ENCODE measurements at places on chromosomes 12 and 14.

DNA sequence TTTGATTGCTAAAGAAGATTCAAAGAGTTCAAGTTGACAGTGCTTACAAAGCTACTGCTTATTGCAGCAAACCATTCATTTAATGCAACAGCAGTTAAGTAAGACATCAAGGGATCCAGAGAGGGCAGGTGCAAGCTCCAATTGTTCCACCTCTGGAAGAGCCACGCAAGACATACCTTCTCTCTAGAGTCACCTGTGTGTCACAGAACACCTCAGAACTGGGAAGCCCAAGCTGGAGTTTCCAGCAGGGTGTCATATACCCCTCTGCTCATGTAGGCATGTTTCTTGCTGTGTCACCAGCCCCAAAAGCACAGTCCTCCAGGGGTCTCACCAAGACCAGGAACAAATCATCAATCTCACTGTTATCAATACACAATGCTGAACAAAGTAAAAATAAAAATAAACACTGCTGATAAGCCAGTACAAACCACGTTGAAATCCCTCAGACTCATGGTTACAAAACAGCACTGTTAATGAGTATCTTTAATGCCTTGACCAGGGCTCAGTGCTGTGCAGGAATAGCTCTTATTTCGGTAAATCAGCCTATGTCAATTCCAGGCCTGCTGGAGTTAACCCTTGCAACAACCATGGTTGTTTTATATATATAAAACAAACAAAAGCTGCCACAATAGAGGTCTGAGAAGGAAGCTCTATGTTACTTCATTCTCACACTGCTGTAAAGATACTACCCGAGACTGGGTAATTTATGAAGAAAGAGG lies 37.4 kb upstream of the BATF start:
- no peak for DNase-seq

DNA sequence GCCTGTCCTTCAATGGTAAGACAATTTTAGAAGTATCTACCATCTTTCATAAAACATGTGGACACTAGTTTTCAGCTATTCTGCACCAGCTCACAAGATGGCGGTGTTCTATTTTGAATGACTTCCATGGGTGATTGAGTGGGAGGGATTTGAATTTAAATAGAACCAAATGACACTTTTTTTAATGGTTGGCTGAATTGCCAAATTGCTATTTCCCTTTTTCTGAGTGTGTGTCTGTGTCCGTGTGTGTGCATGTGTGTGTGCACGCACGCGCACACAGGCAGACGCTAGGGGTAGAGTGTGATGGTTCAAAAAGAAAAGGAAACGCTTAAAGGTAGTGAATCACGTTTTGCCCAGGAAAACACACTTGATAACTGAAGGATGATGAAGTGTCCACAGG lies 362.6 kb downstream of the DAD1 start:
- DNase-seq, result no peak

GRCh38 chr14:75379246-75379929 lies 48.4 kb upstream of the JDP2 start:
- no peak for DNase-seq

- no peak for DNase-seq
Observed at GRCh38 chr12:124240493-124240892, 54.4 kb upstream of the RFLNA start.

GRCh38 chr14:57061009-57061711 lies 207.5 kb downstream of the EXOC5 start:
- DNase-seq, result no peak

DNA sequence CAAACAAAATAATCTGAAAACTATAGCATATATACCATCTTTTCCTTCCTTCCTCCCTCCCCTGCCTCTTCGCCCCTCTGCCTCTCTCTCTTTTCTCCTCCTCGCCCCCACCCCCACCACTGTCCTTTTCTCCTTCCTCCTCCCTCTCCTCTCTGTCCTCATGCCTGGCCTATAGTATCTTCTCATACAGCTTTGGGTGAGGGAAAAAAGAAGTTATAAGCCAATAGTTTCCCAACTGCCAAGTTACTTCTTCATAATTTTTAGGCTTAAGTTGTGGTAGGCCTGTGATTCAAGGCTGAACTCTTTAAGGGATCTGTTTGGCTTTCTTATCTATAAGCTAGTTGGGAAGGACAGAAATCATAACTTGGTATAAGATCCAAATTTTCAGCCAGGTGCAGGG lies 9.1 kb downstream of the TMED10 start:
- no peak for DNase-seq

GRCh38 chr14:63051301-63051700 lies 6.0 kb upstream of the KCNH5 start:
- no peak for DNase-seq

DNA sequence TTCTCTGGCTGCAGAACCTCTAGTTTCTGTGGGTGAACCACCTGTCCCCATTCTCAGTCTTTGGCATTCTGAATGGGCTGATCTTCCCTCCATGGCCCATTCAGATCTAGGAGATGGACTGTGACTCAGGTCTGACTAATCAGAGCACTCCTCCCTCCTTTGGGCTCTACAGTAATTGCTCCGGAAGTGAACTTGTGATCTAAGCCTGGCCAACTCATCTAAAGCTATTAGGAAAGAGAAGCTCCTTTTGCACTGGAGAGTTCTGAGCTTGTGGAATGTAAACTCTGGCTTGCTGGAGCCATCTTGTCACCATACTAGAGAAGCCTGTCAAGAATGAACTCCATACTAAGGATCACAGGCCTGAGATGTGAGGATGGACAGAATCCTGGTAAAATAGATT lies 168.2 kb downstream of the SUDS3 start:
- DNase-seq, result no peak

DNA sequence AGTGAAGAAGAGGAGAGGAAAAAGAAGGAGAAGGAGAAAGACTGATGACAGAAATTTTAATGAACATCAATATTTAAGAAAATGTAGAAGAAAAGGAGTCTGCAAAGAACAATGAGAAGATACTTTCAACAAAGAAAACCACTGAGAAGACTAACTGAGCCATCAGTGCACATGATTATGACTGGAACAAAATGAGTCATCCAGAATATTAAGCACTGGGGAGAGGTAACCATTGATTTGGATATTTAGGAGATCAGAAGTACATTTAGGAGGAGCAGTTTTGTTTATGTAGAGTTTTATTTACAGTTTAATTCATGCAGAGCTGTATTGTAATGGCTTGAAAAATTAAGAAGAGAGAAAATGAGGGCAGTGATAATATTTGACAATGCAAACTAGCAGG lies 159.1 kb downstream of the C12orf50 start:
- no peak for DNase-seq

- DNase-seq, result no peak
Observed at GRCh38 chr14:56046546-56046945, 71.7 kb upstream of the PELI2 start.

GRCh38 chr12:78799649-78800048 lies 64.9 kb upstream of the SYT1 start:
- DNase-seq, result no peak

DNA sequence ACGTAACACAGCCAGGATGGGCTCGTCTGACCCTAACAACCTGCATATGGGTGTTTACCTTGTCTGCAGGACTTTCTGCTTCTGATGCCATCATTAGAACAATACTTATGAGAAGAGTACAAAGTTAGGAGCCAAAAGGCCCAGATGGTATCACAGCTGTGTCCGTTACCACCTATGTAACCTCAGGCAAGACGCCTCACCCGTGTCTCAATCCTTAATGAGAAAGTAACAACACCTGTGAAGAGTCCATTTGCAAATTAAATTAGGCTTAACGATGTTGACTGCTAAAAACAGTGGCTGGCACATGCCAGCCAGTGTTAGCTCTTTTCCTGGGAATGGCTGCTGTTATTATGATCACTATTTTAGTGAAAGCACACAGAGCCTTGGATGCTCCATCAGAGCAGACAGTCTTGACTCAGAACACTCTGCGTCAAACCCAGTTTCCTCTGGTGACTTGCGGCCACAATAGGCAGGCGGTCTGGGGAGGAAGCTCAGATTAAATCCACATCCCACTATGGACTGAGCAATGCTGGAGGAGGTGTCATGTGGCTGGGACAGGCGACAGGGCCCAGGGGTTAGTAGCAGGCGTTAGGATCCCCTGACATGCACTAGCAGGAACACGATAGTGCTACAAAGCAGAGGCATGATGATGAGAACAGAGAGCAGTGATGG lies 125.3 kb downstream of the SLC15A4 start:
- DNase-seq, result no peak

GRCh38 chr14:66177935-66178334 lies 308.2 kb upstream of the CCDC196 start:
- DNase-seq, result no peak

- no peak for DNase-seq
Observed at GRCh38 chr14:54348001-54348611, 48.7 kb upstream of the CDKN3 start.

DNA sequence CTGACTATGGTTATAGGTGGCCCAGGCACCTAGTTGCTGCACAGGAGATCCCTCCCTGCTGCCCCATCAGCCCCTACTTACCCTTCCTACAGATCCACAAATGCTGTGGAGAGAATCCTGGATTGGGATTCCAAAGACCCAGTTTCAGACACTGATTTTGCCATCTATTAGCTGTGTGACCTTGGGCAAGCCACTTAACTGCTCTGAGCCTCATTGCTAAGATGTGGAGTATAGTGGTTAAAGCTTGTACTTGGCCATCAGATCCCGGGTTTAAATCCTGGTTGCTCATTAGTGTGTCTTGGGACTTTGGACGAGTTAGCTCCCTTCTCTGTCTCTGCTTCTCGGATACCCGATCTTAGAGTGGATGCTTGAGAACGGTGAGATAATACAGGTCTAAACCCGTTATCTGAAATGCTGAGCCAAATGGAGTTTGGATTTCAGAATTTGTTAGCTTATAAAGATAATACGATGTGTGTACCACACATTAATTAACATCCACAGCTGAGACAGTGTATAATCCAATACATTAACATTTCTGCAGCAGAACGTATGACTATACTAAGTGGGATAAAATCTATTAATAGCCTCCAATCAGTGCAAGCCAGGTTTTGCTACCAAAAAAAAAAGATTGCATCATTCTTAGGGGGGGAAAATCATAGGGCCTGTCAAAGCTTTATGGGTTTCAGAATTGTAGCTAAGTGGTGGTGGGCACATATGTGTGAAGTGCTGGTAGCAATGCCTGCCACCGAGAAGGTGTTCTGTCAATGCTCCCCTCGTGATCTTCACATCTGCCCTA lies 16.0 kb downstream of the PROX2 start:
- no peak for DNase-seq

DNA sequence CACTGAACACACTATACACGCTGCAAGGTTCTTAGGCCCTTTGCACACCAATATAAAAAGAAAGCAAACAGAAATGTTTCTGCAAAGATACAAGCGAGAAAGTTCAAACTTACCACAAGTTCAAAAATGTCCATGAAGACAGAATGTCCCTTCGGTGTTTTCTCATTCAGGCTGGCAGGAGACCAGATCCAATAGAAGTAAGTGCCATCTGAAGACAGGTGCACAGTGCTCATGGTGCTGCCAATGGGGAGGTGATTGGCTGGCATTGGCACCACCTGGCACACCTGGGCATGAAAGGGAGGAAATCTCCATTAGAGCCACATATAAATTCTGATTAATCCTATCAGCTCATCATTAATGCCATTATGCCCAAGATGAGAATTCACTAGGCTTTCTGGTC lies 76.3 kb downstream of the HECTD4 start:
- DNase-seq, result no peak

DNA sequence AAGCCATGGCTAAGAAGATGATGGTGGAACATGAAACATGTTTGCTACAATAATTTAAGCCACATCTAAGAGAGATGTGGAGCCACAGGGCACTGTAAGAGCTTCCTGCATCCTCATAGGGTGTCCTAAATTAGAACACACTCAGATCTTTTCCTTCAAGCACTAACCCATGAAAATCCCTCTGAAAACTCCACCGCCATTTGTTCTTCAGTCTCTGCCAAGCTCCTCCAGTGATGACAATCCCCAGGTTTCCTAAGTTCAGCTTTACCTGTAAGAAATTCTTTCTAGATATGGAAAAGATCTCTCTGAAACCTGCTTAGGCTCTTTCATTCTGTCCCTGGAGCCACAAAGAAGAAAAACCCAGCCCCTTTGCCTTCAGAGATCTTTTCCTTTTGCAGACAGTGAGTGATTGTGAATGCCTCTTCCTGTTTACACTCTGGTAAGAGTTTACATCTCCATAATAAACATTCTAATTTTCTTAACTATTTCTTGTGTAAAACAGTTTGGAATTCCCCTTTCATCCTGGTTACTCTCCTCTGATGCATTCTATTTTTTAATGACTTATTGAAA lies 907.2 kb downstream of the VRK1 start:
- DNase-seq, result no peak

DNA sequence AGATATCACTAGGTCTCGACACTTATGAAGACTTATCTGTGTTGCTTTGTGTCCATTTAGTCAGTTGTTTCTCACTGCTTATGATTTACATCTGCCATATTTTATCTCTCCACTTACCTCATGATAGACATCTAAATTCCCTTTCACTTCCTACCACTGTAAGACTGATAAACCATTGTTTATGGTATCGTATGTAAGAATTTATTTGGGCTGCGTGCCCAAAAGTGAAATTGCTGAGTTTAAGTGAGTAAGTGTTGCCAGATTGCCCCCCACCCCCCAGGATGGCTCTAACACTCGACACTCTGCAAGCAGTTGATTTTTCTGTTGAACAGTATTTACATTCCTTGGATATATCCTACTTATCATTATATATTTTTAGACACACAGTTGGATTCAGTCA lies 69.9 kb upstream of the MON2 start:
- DNase-seq, result no peak

DNA sequence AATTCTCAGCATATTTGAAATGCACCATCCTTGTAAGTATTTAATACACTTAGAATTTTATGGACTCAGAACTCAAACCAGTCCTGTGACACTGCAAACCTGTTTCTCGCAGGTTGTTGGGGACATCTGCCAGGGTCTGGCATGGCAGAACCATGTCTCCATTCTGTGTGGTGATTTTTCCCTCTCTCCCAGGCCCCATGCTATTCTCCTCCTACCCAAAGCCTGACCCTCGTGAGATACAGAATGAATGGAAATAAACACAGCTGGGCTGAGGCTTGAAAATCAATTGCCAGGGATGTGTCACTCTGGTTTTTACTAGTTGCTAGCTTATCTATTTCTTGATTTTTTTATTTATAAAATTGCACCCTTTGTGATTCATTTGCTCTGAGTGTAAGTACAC lies 19.8 kb downstream of the TPH2 start:
- DNase-seq, result no peak

DNA sequence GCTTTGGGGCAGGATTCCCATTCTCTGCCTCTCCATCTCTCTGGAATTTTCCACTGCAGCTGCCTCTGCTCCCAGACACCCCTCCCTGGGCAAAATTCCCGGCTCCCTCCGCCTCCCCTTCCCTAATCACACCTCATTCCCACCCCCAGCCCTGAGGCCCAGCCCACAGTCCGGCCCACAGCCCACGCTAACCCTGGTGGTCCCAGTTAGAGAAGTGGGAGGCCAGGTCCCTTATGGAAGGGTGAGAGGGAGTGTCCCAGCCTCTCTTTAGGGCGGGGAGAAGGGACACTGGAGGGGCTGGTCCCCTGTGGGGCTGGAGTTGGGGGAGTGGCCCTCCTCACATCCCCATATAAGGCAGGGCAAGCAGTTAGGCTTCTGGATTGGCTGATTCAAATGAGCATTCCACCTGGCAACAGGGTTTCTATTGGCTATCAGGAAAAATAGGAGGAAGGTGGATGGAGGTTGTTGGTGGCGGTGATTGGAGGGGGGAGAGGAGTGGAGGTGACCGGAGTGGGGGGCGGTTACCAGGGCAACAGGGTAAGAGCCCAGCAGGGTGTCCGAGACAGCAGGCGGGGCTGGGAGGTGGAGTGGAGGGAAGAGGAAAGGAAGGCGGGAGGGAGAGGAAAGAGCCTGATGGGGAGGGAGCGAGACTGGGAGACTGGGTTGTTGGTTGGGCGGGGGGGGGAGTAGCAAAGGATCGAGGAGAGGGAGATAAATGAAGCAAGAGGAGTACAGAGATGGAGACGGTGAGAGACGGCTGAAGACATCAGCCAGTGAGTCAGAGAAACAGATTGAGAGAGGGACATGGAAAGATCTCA lies 1.9 kb upstream of the PTMS start:
- no peak for DNase-seq

All from NK-92 treated with Interleukin-12 subunit alpha and Interleukin-12 subunit beta, amount 100 ng/mL, for 24 hours (cell line).